ENCODE measurements at places on chromosomes 16 and 17. TPM values are rescaled to one million over a fixed set of nuclear protein-coding genes. Genes with fewer than 3 reads are reported as not detected.

- DNase-seq: peak; percentile 71
- H3K4me3 ChIP-seq: no peak overlapping the region
- H3K27ac ChIP-seq: no peak overlapping the region
- H3K4me1 ChIP-seq: no peaks in the 10 kb centered on the region
These were observed 21.9 kb downstream of the C1QTNF1 start for GRCh38 chr17:79045842-79046196.

DNA sequence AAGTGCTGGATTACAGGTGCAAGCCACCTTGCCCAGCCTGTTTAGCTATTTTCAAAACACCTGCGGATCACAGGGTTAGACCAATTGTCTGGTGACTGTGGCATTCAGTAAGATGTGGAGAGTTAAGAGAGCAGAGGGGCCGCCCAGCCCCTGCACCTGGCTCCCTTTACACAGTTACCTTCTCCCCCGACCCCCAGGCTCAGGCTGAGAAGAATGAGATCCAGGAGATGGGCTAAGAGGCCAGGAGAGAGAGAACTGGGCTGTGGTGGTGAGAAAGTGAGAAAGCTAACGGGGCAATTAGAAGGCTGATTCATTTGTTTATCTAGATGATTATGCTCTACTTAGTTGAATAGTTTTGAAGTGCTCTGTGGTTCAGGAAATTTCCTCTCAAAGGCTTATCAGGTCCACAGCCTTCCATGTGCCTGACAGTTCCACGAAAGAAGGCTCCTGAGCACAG lies 67.8 kb upstream of the AXIN2 start:
- no peaks in the 10 kb centered on the region for H3K4me1 ChIP-seq
- H3K36me3 ChIP-seq: no peaks in the 10 kb centered on the region
- no peaks in the 10 kb centered on the region for H3K27me3 ChIP-seq
- H3K27ac ChIP-seq: no peak overlapping the region
- DNase-seq: no peak

DNA sequence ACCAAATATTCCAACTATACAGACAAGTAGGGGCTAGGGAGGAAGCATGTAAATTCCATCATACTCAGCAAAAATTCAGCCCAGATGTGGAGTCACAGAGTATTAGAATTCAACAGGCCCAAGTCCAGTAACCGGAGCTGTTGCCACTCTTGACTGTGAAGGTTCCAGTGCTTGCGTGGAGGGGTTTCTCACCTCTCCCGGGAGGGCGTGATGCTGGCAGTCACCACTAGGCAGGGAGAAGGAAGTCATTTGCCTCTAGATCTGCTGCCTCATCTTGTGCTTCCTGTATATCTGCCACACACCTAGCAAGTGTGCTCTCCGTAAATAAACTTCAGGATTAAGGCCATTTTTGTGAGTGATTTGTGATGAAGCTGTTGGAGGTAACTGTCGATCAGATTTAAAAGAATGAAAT lies 1.0 kb upstream of the CKLF start:
- H3K4me3 ChIP-seq: peak overlapping the region; percentile 94
- H3K36me3 ChIP-seq: no peaks in the 10 kb centered on the region
- H3K4me1 ChIP-seq: peaks cover 49% of the 10 kb centered on the region

DNA sequence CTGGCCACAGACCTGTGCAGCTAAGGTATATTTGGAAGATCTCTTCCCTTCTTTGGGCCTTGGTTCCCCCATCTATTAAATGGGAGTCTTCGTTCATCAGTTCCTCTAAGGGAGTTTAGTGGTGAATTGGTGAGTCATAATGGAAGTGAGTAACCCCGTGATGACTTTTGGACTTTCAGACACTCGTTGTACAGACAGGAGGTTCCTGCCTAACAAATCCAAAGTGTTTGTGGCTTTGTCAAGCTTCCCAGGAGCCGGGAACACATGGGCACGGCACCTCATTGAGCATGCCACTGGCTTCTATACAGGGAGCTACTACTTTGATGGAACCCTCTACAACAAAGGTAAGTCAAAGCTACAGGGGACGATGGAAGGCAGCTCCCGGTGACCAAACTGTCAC lies 40.4 kb downstream of the WSCD1 start:
- no peaks in the 10 kb centered on the region for H3K4me1 ChIP-seq
- no peak overlapping the region for H3K27ac ChIP-seq
- no peak overlapping the region for H3K4me3 ChIP-seq
- no peaks in the 10 kb centered on the region for H3K27me3 ChIP-seq
- H3K36me3 ChIP-seq: no peaks in the 10 kb centered on the region

The EMP2 gene
- not detected for polyA plus RNA-seq

GRCh38 chr17:62725791-62726249 lies 82.3 kb downstream of the MARCHF10 start:
- H3K27ac ChIP-seq: no peak overlapping the region
- no peak for DNase-seq
- no peaks in the 10 kb centered on the region for H3K27me3 ChIP-seq

DNA sequence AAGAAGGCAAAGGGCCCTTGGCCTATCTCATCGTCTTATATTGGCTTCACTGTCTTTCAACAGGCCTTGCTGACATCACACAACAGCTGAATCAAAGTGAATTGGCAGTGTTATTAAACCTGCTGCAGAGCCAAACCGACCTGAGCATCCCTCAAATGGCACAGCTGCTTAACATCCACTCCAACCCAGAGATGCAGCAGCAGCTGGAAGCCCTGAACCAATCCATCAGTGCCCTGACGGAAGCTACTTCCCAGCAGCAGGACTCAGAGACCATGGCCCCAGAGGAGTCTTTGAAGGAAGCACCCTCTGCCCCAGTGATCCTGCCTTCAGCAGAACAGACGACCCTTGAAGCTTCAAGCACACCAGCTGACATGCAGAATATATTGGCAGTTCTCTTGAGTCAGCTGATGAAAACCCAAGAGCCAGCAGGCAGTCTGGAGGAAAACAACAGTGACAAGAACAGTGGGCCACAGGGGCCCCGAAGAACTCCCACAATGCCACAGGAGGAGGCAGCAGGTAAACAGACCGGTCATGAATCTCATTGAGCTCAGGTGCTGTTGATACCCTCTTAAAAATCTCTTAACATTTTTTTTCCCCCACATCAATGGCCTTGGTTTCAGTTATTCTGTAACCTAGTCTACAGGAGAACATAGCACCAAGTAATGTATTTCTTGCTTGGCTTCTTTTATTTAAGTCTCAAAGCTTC lies 64.7 kb downstream of the CDK12 start:
- no peaks in the 10 kb centered on the region for H3K27me3 ChIP-seq
- no peak for DNase-seq
- peaks cover 33% of the 10 kb centered on the region for H3K36me3 ChIP-seq
- H3K4me3 ChIP-seq: no peak overlapping the region
- no peaks in the 10 kb centered on the region for H3K4me1 ChIP-seq

The ZNF747 gene
- 11.7 TPM for polyA plus RNA-seq

GRCh38 chr16:84183911-84184591 lies 2.8 kb downstream of the TAF1C start:
- no peak overlapping the region for H3K4me3 ChIP-seq
- peaks cover 6% of the 10 kb centered on the region for H3K4me1 ChIP-seq
- no peaks in the 10 kb centered on the region for H3K27me3 ChIP-seq
- DNase-seq: no peak
- H3K36me3 ChIP-seq: peaks cover 65% of the 10 kb centered on the region

GRCh38 chr16:89174055-89174827 lies 2.7 kb downstream of the CDH15 start:
- DNase-seq: no peak
- H3K36me3 ChIP-seq: no peaks in the 10 kb centered on the region
- no peaks in the 10 kb centered on the region for H3K27me3 ChIP-seq
- H3K4me3 ChIP-seq: no peak overlapping the region
- H3K4me1 ChIP-seq: peaks cover 8% of the 10 kb centered on the region
- no peak overlapping the region for H3K27ac ChIP-seq

GRCh38 chr17:41131979-41132378 lies 8.0 kb upstream of the KRTAP4-12 start:
- no peaks in the 10 kb centered on the region for H3K4me1 ChIP-seq
- H3K36me3 ChIP-seq: no peaks in the 10 kb centered on the region
- DNase-seq: no peak
- no peak overlapping the region for H3K4me3 ChIP-seq
- H3K27ac ChIP-seq: no peak overlapping the region
- peaks cover 3% of the 10 kb centered on the region for H3K27me3 ChIP-seq

The PRDM7 gene
- not detected for polyA plus RNA-seq

DNA sequence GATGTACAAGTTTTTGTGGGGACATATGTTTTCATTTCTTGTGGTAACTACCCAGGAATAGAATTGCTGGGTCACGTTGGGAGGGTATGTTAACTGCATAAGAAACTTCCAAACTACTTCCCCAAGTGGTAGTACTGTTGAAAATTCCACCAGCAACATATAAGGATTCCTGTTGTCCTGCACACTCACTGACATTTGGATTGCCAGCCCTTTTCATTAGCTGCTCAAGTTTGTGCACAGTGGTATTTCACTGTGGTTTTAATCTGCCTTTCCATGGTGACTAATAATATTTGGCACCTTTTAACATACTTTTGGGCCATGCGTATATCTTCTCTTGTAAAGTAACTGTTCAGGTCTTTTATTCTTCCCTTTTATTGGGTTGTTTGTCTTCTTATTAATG lies 103.3 kb downstream of the GNAO1 start:
- no peak overlapping the region for H3K4me3 ChIP-seq
- no peaks in the 10 kb centered on the region for H3K36me3 ChIP-seq
- H3K4me1 ChIP-seq: no peaks in the 10 kb centered on the region
- DNase-seq: no peak

- no peak for DNase-seq
- no peak overlapping the region for H3K27ac ChIP-seq
- H3K4me3 ChIP-seq: no peak overlapping the region
- no peaks in the 10 kb centered on the region for H3K36me3 ChIP-seq
These were observed 18.3 kb upstream of the CCL5 start for GRCh38 chr17:35898283-35899070.

The TSNAXIP1 gene
- polyA plus RNA-seq: not detected

GRCh38 chr17:802481-802880 lies 20.3 kb downstream of the MRM3 start:
- no peak for DNase-seq
- H3K36me3 ChIP-seq: no peaks in the 10 kb centered on the region
- H3K27me3 ChIP-seq: no peaks in the 10 kb centered on the region
- H3K4me3 ChIP-seq: no peak overlapping the region

DNA sequence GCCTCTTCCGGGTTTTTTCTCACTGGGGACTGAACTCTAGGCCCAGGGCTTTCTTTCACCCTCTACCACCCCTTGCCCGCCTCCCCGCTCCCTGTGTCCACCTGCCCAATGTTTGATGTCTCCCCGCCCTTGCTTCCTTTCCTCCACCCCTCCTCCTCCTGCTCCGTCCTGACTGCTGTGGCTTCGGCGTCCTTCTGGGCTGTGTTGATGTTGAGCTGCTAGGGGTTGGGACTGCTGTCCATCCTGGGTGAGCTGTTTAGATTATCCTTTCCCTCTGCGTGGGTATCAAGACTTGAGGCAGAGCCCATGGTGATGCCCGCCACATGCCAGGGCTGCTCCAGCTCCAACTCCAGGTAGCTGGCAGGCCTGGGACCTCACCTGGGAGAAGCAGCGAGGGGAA lies 117.5 kb downstream of the CCDC182 start:
- no peaks in the 10 kb centered on the region for H3K4me1 ChIP-seq
- no peaks in the 10 kb centered on the region for H3K27me3 ChIP-seq
- H3K36me3 ChIP-seq: no peaks in the 10 kb centered on the region
- H3K27ac ChIP-seq: no peak overlapping the region

The KDM6B gene
- 0.95 TPM for polyA plus RNA-seq

GRCh38 chr16:85888405-85889331 lies 10.3 kb upstream of the IRF8 start:
- H3K4me1 ChIP-seq: no peaks in the 10 kb centered on the region
- DNase-seq: no peak
- H3K4me3 ChIP-seq: no peak overlapping the region
- H3K27ac ChIP-seq: no peak overlapping the region

The SULT1A1 gene
- polyA plus RNA-seq: 10.5 TPM

DNA sequence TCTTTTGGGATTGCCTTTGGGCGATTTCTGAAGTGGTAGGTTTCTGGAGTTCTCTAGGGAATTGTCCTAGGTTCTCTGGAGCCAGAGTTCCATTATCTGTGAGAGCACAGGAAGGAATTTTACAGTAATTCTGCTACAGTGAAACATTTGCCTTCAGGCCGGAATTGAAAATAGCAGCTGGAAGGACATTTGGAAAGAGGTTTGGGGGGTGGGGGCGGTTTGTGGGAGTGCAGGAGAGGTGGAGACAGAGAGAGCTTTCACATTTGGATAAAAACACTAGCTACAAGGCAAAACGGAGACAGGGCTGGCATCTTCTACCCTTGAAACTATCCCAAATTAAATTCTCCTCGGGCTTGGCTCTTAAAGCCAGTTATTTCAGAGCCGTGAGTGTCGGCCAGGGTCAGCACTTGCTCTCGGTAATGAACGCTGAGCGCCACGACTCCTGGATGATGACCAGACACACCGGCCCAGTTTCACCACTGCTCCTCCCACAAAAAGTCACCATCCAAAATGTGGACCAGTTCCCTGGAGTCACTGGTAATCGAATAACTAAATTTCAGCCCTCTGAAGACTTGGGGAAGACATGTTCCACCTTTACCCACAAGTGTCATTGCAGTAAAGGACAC lies 67.7 kb upstream of the TANC2 start:
- DNase-seq: no peak
- no peak overlapping the region for H3K27ac ChIP-seq
- no peaks in the 10 kb centered on the region for H3K27me3 ChIP-seq
- no peak overlapping the region for H3K4me3 ChIP-seq
- no peaks in the 10 kb centered on the region for H3K36me3 ChIP-seq
- H3K4me1 ChIP-seq: no peaks in the 10 kb centered on the region

GRCh38 chr17:74792586-74793105 lies 16.5 kb upstream of the NAT9 start:
- DNase-seq: no peak
- H3K27ac ChIP-seq: no peak overlapping the region
- peaks cover 16% of the 10 kb centered on the region for H3K36me3 ChIP-seq

DNA sequence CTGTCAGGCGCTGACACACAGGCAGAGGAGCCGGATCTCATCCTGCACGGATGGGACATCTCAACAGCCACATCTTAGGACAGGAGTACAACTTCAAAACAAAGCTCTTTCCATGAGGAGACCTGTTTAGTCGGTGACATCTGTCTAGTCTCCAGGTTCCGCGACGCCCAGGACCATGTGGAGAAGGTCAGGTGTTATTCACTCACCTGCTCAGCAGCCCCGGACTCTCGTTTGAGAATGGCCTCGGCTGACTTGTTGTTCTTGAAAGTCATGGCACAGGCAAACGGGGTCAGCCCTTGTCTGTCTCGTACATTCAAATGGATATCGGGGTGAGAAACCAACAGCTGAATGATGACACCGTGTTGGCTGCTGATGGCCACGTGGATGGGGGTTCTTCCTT lies 35.7 kb downstream of the CYB5D2 start:
- DNase-seq: no peak
- peaks cover 43% of the 10 kb centered on the region for H3K4me1 ChIP-seq
- peaks cover 17% of the 10 kb centered on the region for H3K36me3 ChIP-seq
- H3K27me3 ChIP-seq: no peaks in the 10 kb centered on the region
- H3K4me3 ChIP-seq: no peak overlapping the region

The PLXDC1 gene
- polyA plus RNA-seq: 22.5 TPM

- H3K27ac ChIP-seq: no peak overlapping the region
- DNase-seq: no peak
- no peak overlapping the region for H3K4me3 ChIP-seq
- H3K4me1 ChIP-seq: peaks cover 37% of the 10 kb centered on the region
- peaks cover 56% of the 10 kb centered on the region for H3K27me3 ChIP-seq
These were observed 1.1 kb upstream of the HOXB5 start for GRCh38 chr17:48594538-48595277.

The ZNF624 gene
- polyA plus RNA-seq: 6.2 TPM

GRCh38 chr16:50960517-50961202 lies 190.4 kb downstream of the SALL1 start:
- no peaks in the 10 kb centered on the region for H3K4me1 ChIP-seq
- H3K27me3 ChIP-seq: no peaks in the 10 kb centered on the region
- DNase-seq: no peak

All from naive thymus-derived CD4-positive, alpha-beta T cell (primary cell).